Activated gamma-delta T cell (primary cell): ENCODE measurements at places on chromosomes 4 and X.

DNA sequence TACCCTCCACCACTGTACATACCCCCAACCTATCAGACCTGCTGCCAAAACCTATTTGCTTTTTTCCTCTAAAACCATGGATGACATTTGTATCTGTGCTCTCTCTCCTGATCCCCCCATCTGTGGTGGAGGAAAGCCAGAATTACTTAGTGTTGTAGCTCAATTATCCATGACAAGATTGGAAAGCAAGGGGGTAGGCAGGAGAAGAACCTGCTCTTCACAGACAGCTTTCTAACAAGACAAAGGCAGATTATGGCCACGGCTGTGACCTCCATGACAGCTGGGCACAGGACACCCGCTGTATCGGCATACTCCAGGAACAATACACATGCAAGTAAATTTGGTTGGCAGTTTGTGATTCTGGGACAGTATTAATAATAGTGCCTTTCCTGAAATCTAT, 186.7 kb downstream of the ENOX2 start:
- DNase-seq, result no peak

- DNase-seq, result no peak
These were observed 10.0 kb downstream of the TNIP3 start for GRCh38 chr4:121154103-121154515.

GRCh38 chr4:152079543-152080293, 318.9 kb upstream of the GATB start:
- no peak for DNase-seq

DNA sequence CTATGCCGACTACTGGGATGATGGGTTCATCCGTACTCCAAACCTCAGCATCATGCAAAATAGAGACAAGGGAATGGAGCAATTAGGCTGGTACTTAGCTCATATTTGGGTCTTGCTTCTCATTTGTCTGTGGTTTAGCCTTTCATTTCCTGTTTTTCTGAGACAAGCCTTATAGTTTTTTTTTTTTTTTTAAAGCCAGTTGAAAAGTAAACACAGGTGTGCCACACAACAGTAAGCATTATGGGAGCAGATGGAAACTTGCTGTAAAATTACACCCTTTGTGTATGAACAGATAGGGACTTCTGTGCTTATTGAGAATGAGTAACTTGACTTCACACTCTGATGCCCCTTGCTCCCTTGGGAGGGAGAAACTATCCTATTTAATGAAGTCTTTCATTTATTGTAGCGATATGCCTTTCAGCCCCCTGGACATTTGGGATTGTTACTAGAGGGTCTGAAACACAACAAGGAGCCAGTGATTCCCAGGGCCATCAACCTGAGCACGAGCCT, 13.7 kb downstream of the RASSF6 start:
- no peak for DNase-seq

- no peak for DNase-seq
These were observed 306.1 kb downstream of the FBXW7 start for GRCh38 chr4:152229782-152230289.
